Muscle of leg (tissue), 16 donors: ENCODE measurements at places on chromosomes 5 and 9. TPM values are rescaled to one million over a fixed set of nuclear protein-coding genes. Genes with fewer than 3 reads are reported as not detected.
A peak's percentile ranks its signal among the peaks of the same experiment; 100 is the strongest.

DNA sequence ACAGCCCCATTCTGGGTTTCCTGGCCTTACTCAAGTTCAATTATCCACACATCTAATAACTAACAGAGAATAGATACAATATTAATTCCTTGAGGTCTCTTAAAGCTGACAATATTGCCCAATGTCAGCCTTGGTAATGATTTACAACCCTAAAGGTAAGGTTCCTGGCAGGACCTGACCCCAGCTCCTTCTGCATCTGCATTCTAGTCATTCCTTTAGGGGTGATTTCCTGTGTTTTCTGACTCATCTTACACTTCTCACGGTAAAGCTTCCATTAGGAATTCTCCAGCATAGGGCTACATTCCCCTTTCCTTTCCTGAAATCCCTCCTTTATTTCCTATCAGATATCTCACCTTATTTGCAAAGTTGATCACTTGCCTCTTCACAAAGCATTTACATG, 9.3 kb downstream of the HAVCR1 start:
- DNase-seq: no peak

The TRIM41 gene
- total RNA-seq: 9.5 TPM

The TAS2R1 gene
- total RNA-seq: not detected

- DNase-seq: no peak
Measured at GRCh38 chr9:133742251-133742650, 4.1 kb upstream of the SARDH start.

DNA sequence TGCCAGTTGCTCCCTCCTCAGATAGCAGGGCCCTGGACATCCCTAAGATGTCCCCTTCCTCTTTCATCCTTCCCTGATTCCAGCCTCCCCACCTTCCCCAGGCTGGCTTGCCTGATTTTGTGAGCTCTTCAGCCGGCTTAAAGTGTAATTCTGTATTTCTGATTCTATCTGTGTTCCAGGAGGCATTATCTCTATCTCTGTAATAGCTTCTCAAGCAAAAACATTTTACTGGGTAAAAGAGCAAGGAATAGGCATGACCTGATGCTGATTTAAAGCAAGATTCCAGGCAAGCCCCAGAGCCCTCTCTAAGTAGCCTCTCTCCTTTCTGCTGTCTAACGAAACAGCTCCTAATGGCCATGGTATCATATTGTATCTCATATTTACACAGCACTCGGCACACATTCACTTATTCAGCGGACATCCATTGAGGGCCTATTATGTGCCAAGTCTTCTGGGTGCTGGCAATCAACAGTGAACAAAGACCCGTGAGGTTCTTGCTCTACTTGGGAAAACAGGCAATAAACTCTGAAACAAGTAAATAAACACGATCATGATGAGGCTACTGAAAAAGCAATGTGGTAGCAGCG, 100.9 kb upstream of the MSX2 start:
- no peak for DNase-seq

GRCh38 chr9:21082671-21083070, 4.9 kb upstream of the IFNB1 start:
- no peak for DNase-seq

- no peak for DNase-seq
Measured at GRCh38 chr9:96661711-96662110, 6.6 kb upstream of the PRXL2C start.

DNA sequence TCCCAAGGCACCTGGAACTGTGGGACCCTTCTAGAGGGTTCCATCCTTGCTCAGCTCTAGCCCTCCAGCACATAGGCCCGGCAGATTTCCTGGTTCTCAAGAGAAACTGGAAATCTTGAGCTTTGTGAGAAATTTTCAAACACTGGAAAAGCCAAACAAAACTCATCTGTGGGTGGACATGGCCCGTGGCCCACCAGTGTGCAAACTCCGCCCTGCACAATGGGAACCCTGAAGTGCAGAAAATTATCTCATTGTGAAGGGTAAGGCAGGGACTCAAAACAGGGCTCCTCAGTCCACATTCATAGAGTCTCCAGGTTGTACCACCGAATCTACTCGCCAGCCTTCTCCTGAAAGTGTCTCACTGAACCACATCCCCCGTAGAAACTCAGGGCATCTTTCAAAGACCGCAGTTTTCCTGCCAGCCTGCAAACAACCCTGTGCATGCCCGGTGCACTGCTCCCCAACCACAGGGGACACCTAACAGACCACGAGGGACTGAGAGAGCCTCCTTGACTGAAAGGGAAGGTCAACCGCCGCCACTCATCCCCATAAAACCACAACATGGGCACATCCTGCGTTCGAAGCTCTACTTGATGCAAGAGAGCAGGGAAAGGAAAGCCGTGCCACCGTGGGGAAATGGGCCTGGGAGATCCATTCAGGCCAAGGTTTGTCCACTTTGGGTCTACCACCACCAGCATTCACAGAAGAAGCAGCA, 18.1 kb downstream of the ADAMTS2 start:
- no peak for DNase-seq

- DNase-seq: no peak
Measured at GRCh38 chr9:89437772-89438171, 60.1 kb downstream of the SEMA4D start.

- DNase-seq: peak; percentile 87
Measured at GRCh38 chr5:159878988-159879471, 37.3 kb upstream of the ADRA1B start.

The SPINK6 gene
- not detected for total RNA-seq

The PAEP gene
- total RNA-seq: not detected

The LPAR1 gene
- 59.7 TPM for total RNA-seq

DNA sequence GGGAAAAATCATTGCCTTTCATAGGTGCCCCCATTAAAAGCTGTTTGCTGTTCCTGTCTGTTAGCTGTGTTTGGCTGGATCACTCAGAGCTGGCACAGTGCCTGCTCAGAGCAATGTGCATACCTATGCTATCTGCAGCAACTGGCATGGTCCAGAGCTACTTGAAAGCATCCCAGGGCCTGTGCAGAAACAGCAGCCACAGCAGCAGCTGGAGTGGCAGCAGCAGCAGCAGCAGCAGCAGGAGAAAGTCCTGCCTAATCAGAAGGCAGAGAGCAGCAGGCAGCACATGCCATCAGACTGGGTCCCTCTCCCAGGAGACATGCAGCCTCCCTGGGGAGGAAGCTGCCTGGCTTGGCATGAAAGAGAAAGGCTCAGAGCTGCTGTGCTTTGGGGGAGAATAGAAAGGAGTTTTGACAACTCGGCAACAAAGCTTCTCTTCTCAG, 243.8 kb upstream of the WWC1 start:
- no peak for DNase-seq

- DNase-seq: no peak
Measured at GRCh38 chr5:30894811-30895210, 298.7 kb upstream of the CDH6 start.

The MEIKIN gene
- total RNA-seq: not detected

DNA sequence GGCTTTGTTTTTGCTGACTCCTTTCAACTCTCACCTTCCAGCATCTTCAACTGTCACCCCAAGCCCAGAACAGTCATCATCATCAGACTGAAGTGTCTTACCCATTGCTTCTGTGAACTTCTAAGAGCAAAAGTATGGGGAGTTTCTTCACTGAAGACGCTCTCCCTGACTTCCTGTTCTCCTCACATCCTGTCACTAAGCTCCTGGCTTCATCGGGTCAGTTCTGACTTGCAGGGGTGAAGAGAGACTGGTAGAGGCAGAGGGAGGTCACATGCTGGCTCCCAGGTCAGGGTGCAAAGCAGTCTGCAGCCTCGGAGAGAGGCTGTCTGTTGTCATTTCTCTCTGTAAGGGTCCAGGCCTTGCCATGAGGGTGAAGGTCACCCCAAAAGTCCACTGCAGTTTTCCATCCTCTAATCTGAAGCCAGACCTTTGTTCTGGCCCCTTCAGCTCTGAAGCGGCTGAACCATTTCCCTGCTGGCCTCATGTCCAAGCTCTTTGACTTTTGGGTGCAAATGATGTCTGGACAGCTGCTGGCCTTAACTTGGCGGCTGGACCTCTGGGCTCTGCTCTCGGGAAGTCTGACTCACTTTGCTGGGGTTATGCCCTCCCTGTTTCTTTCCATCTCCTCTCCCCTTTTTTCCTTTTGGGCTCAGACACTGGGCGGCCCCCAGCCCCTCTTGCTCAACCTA, 305.0 kb downstream of the RAB3C start:
- DNase-seq: peak; percentile 43

- no peak for DNase-seq
Measured at GRCh38 chr5:24855485-24855884, 210.7 kb upstream of the CDH10 start.

- no peak for DNase-seq
Measured at GRCh38 chr5:132313366-132313765, 19.2 kb downstream of the SLC22A4 start.

DNA sequence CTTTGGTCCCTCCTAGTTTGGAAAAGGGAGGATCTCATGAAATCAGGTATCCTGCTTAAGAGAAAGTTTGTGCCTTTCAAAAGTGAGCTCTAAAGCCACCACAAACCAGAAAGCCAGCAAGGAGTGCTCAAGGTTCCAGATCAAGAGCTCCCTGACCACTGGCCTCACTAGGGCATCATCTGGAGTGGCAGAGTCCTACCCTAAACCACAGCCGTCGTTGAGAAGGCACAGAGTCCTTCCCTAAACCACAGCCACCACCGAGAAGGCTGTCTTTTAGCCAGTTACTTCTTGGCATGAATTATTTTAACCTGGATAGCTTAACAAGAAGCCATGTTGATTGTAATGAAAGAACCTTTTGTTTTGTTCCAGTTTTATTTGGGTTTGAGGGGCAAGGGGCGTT, 102.9 kb downstream of the FRMD3 start:
- DNase-seq: no peak

DNA sequence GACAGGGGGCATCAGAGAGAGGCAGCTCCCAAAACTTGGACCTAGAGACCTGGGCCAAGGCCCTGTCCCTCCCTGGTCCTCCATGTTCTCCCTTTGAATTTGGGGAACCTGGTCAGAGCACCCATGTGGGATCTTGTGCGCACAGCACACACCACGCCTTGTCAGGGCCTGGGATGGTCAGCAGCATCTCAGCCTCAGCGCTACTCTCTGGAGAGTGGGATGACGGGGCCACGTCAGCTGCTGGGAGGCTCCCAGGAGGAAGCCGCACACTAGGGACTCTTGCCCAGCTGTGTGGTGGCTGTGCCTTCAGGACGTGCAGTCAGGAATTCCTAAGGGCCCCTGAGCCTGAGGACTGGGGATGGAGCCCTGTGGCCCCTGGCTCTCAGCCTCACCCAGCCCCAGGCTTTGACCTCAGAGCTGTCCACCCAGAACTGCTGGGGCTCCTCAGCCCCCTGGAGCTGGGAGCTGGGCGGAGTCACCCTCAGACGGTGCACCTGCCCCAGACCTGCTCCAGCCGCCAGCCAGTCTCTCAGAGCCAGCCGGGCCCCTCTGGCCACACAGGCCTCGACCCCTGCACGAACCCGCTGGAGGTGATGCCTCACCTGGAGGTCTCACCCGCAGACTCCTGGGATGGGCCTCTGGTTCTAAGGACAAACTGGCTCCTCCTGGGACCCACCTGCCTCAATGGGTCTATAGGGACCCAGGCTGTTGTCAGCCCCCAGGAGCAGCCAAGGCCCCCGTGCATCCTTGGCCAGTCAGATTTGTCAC, 38.3 kb upstream of the EGFL7 start:
- no peak for DNase-seq

The HSPB3 gene
- total RNA-seq: 207 TPM

The TMEM252 gene
- 0.09 TPM for total RNA-seq

DNA sequence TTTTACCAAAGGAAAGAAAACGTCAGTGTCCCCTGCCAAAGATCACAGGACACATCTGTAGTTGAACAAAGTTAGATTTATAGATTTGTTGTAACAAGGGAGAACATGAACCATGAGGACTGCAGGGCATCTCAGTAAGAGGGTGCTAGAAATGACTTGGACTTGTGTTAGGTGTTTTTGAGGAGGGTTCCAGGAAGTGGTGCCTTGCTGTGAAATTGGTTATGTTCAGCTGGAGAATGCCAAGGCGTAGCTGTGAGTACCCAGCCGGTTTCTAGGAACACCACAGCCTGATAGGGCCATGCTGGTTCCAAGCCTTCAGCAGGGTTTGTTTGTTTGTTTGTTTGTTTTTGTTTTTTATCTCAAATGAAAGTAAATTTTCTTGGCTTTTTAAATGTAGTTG, 5.3 kb downstream of the SPEF2 start:
- no peak for DNase-seq

GRCh38 chr5:68446487-68446894, 230.9 kb downstream of the PIK3R1 start:
- DNase-seq: no peak

- DNase-seq: peak; percentile 79
Measured at GRCh38 chr9:14089051-14089803, 224.7 kb downstream of the NFIB start.

The TSLP gene
- 0.09 TPM for total RNA-seq

DNA sequence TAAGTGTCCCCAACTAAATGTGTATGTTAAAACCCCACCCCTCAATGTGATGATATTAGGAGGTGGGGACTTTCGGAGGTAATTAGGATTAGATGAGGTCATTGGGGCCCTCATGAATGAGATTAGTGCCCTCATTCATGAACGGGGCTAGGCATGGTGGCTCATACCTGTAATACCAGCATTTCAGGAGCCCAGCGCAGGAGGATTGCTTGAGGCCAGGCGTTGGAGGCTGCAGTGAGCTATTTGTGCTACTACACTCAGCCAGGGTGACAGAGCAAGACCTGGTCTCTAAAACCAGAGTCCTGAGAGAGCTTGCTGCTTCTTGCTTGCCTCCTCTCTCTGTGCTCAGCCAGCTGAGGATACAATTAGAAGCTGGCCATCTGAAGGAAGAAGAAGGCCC, 62.1 kb upstream of the HSPA9 start:
- no peak for DNase-seq

GRCh38 chr5:135287551-135287950, 111.5 kb downstream of the MACROH2A1 start:
- no peak for DNase-seq

DNA sequence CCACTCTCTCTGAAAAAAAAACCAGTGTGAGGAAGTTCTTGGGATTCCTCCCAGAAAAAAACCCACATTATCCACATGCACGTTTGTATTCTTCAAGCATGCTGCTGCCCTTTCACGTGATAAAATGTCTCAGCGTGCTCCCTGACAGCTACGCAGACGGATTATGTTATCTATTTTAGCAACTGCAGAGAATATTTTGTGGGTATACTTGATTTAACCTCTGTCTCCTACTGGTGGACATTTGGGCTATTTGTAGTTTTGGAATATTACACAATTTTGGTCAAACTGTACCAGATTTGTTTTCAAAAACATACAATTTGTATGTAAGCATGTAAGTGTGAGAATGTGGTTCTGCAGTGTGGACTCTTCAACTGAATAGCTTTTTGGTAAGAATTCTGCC, 10.7 kb downstream of the PRRC2B start:
- DNase-seq: no peak

The KIF3A gene
- 6.0 TPM for total RNA-seq
